ENCODE measurements at places on chromosomes 3 and 15.

GRCh38 chr3:27224197-27224596, 145.0 kb downstream of the NEK10 start:
- peak; percentile 65 for DNase-seq

DNA sequence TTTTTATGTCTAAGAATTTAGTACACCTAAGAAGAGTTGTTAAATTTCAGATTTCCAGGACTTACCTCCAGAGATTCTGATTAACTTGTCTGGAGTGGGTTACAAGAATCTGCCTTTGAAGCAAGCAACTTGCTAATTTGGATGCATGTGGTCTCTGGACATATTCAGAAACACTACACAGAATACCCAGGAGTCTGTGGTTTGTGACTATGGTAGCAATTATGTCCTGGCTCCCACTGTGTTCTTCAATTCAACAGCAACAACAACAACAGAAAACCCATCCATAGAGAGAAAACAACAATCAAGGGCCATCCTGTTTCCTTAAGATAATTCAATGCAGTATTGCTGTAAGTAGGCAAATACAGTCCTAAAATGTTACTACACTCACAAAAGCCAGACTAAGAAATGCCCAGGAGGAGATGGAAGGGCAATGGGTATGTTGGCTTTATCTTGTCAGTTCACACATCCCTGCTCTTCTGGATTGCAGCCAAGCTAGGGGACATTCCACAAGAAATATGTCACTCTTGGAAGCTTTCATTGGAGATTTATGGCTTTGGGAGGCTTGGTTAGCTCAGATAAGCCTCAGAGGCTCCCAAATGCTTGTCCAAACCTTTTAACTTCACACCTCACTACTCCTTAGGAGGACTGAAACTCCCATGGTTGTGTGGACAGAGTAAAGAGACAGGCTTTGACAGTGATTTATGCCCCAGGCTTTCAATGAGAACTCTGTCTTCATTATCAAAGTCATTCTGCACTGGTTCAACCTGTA, 99.4 kb upstream of the MRPL3 start:
- no peak for DNase-seq

DNA sequence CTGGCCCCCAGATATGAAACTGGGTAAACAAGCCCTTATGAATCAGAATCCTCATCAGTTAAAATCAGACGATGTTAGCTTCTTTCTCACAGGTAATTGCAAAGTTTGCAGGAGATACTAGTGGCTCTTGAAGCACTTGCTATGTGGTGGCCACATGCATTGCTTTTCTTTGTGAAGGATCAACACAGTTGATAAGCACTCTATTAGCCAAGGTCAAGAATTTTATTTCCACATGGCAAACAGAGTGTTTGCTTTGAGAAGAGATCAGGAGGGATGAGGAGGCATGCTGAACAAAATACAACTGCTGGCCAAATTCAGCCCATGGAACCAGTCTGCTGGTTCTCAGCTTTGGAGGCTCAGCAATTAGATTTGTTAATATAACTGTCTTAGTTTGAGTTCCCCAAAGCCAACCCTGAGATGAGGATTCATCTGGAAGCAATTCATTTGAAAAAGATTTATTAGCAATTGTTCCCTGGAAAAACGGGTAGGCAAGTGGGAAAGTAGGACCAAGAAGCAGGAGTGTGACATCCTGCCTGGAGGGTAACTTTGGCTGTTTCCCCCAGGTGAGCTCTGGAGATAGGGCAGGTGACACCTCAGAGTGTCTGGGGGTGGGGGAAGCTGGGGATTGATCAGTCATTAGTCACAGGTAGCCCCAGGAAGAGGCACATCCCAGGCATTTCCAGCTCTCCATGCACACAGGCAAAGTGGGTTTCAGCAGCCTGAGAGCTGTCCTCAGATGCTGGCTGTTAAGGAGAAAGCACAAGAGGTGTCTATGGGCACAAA, 180.3 kb downstream of the ABHD5 start:
- no peak for DNase-seq

GRCh38 chr3:42118762-42119361, 27.7 kb downstream of the TRAK1 start:
- no peak for DNase-seq

GRCh38 chr3:39180546-39181346, 11.6 kb downstream of the XIRP1 start:
- DNase-seq, result no peak

GRCh38 chr3:149781211-149781610, 11.1 kb downstream of the ANKUB1 start:
- no peak for DNase-seq

DNA sequence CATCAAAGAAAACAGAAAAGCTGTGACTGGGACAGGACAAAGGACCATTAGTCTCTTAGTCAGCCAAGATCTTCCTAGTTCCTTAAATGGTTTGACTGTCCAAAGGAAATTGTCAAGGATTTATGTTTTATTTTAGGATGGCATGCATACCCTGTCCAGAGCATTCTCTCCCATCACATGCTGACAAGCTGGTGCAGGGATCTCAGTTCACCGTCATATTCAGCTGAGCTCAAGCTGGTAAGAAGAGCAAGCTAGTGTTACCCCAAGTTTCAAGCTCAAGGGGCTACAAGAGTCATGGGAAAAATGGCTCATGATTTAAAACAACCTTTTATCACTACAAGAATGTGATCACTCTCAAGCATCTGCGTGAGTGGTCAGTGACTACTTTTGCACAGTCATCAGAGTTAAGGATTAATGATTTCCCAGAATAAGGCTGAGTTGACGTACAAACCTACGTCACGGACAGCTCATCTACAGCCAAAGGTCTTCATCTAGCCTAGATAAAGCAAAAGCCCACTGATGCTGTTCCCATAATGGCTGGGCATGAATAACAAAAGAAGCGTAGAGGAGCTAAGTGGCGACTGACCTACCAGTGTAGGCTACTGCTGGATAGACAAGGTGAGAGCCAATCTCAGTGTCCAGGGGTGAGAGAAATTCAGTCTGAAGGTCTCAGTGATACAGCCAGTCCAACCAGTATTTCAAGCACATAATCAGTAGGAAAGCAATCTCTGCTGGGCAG, 157.5 kb downstream of the GABRB3 start:
- no peak for DNase-seq

GRCh38 chr3:108757404-108757982, at the start of gene RETNLB:
Gene RETNLB (minus strand): TSS chr3:108757410. CDS start chr3:108757185, 225 bp downstream.
- no peak for DNase-seq

DNA sequence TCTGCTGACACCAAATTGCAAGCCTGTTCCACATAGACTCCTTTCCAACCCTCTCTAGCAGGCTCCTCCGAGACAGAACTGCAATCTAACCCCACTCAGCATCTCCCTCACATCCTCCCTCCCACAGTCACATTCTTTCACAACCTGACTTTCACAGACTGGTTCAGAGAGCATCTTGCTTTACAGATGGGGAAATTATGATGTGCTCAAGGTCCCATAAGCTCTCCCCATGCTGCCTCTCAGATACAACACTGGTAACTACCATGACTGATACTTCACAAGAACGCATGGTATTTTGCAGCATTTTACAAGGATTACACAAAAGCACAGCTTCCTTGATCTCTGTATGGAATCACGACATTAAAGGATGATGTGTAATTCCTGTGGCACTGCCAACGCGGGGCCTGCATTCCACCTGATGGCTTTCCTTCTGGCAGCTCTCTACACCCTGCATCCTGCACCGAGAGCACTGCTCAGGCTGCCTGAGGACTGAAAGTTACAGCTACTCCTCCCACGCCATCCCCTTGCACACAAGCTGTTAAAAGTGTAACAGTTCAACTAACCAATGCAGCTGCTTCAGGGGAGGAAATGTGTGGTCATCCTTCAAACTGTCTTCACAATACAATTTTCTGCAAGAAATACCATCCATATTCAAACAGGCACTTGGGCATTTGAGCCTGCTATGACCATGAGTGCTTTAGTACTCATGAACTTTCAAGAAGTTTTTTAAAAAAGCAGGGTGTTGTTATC, 27.6 kb downstream of the TBC1D2B start:
- peak; percentile 72 for DNase-seq

DNA sequence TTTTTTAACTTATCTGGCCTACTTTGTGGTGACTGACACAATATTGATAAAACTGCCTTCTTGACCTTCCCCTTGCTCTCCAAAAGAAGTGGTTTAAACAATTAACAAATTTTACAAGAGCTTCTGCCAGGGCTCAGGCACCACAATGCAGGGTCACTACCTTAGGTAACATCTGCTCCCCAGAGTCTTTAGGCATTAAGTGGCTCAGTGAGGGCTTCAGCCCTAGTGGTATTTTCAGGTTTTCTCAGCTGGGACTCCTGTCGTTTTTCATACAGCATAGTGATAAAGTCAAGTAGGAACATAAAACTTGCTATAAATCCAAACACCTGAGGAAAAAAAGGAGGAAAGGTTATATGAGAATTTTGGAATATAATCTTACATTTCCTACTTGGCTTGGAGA, 18.9 kb downstream of the CMTM6 start:
- no peak for DNase-seq

GRCh38 chr3:50221411-50222168, 14.4 kb upstream of the GNAI2 start:
- no peak for DNase-seq

- DNase-seq, result no peak
Observed at GRCh38 chr15:82873000-82873680, 63.7 kb downstream of the WHAMM start.

DNA sequence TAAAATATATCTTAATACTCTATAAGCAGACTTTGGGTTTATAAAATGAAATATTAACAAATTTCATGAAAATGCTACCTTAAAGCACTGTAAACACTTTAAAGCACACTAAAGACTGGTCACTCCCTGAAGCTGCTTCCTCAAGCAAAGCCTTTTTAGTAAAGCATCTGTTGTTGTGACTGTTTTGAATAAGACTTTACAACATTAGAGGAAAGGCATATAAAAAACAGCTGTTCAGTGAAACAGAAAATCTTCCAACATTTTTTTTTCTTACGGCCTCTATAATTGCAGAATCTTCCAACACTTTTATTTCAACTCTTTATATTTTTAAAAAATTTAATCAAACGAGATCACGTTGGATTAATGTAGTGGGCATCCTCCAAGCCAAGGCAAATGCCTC, 48.1 kb downstream of the GRK7 start:
- no peak for DNase-seq

- DNase-seq, result no peak
Observed at GRCh38 chr3:94512876-94513275, 450.0 kb downstream of the NSUN3 start.

- no peak for DNase-seq
Observed at GRCh38 chr15:88756521-88756920, 46.7 kb upstream of the ACAN start.

GRCh38 chr3:45572755-45573154, 21.8 kb upstream of the LIMD1 start:
- DNase-seq, result no peak

DNA sequence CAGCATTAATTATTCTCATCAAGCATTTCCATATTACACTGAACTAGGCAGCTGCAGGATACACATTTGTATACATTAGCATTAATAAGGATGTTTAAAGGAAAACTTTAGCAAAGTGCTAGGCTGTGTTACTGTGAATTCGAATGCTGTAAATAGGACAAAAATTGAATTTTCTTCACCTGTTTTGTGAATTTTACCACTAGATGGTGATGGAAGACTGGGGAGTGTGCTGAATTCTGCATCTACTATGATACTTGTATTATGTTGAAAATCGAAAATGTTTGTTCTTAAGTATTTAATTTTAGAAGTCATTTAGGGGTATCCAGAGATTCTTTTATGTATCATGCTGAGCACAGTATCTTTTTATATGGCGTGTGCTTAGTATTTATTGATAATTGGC, 12.3 kb upstream of the P2RY14 start:
- DNase-seq, result peak; percentile 14

GRCh38 chr15:83372434-83372891, 74.7 kb upstream of the SH3GL3 start:
- no peak for DNase-seq

GRCh38 chr3:31140470-31140869, 246.0 kb upstream of the GADL1 start:
- no peak for DNase-seq

DNA sequence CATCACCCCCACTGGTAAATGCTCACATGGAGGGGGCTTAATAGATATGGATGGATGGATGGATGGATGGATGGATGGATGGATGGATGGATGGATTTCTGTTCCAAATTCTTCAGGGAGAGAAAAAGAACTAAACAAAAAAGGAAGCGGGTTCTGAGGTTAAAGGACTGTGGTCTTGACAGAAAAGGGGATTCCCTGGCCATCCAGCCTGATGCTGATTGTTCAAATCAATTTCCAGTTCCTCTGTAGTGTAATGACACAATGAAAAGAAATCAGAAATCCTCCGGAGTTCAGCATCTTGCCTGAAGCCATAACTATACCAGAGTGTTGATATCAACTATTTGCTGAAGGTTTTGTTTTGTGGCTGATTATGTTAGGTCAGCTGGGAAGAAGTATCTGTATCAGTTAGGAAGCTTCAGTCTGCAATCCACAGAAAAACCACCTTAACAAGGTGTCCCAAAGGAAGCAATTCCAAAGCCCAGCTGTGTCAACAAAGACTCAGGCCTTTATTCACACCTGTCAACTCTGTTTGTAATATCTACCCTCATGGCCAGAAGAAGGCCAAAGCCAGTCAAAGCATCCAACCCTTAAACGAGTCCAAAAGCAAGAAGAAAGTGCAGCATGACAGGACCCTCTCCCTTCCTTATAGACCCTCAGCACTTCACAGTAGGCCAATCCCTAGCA, 24.5 kb upstream of the RASA2 start:
- DNase-seq, result no peak

GRCh38 chr15:99408236-99409096, 157.2 kb downstream of the LRRC28 start:
- peak; percentile 64 for DNase-seq

- DNase-seq, result no peak
Observed at GRCh38 chr3:185760550-185760949, 64.3 kb downstream of the IGF2BP2 start.

GRCh38 chr3:157073810-157074209, 86.1 kb downstream of the CCNL1 start:
- no peak for DNase-seq

- no peak for DNase-seq
Observed at GRCh38 chr3:68009900-68010299, 355.5 kb upstream of the SUCLG2 start.

DNA sequence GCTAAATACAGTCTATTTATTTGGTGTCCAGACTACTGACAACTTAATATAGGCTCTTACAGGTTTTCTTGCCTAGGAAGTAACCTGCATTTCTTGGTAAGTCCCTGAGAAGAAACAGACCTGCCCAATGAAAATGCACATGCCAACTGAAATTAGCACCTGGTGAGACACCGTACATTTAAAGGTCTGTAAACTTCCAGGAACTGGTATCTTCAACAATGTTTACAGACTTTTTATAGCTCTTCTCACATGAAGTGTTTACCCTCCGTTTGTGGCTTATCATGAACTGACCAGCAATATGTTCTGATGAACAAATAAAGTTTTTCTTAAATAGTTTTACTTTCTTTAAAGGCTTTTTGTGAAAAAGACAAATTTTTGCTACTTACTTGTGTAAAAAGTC, 93.3 kb downstream of the PCCB start:
- no peak for DNase-seq

Measured in skeletal muscle cell (primary cell).